CD4-positive, alpha-beta memory T cell (primary cell): ENCODE measurements at places on chromosomes 2 and 18. TPM values are rescaled to one million over a fixed set of nuclear protein-coding genes. Genes with fewer than 3 reads are reported as not detected.
A peak's percentile ranks its signal among the peaks of the same experiment; 100 is the strongest.

- H3K27ac ChIP-seq = no peak overlapping the region
- H3K36me3 ChIP-seq = no peaks in the 10 kb centered on the region
- no peak overlapping the region for H3K4me3 ChIP-seq
- DNase-seq = no peak
Measured at GRCh38 chr2:42224422-42225067, 55.4 kb downstream of the EML4 start.

- no peak overlapping the region for H3K4me3 ChIP-seq
- no peaks in the 10 kb centered on the region for H3K27me3 ChIP-seq
- DNase-seq = no peak
- H3K27ac ChIP-seq = no peak overlapping the region
- no peaks in the 10 kb centered on the region for H3K36me3 ChIP-seq
Measured at GRCh38 chr2:205808486-205809121, 126.3 kb downstream of the NRP2 start.

TANC1 gene
- total RNA-seq = 0.35 TPM

POTEI gene
- not detected for total RNA-seq

GRCh38 chr2:37885329-37885993, 39.6 kb upstream of the RMDN2 start:
- H3K36me3 ChIP-seq = no peaks in the 10 kb centered on the region
- H3K4me3 ChIP-seq = no peak overlapping the region
- H3K27me3 ChIP-seq = no peaks in the 10 kb centered on the region
- H3K27ac ChIP-seq = no peak overlapping the region
- no peak for DNase-seq

GRCh38 chr2:37802211-37802752, 122.8 kb upstream of the RMDN2 start:
- DNase-seq = no peak
- H3K36me3 ChIP-seq = no peaks in the 10 kb centered on the region
- no peaks in the 10 kb centered on the region for H3K27me3 ChIP-seq
- no peak overlapping the region for H3K27ac ChIP-seq

DNA sequence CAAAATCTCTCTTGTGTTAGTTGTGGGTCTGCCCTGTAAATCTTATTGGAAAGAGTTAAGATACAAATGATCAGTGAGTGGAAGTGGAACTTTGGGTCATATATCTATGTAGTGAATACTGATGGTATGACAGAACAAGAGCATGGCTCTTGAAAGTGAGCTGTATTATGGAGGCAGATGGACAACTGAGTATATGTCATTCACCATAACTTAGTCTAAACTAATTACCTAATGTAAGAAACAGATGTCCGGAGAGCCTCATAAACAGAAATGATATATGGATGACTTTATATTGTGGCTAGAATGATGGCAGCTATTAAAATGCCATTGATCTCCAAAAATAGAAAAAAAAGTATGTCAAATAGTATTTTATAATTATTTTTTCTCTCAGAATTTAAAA, 72.4 kb downstream of the FASTKD2 start:
- DNase-seq = no peak
- H3K4me3 ChIP-seq = no peak overlapping the region
- H3K4me1 ChIP-seq = no peaks in the 10 kb centered on the region
- no peak overlapping the region for H3K27ac ChIP-seq

- no peak for DNase-seq
- no peak overlapping the region for H3K27ac ChIP-seq
- no peak overlapping the region for H3K4me3 ChIP-seq
Measured at GRCh38 chr2:20682167-20682920, 15.4 kb downstream of the GDF7 start.

- H3K27me3 ChIP-seq = no peaks in the 10 kb centered on the region
- H3K4me1 ChIP-seq = no peaks in the 10 kb centered on the region
- H3K36me3 ChIP-seq = no peaks in the 10 kb centered on the region
- no peak overlapping the region for H3K4me3 ChIP-seq
- no peak for DNase-seq
Measured at GRCh38 chr2:54499661-54500060, 43.5 kb downstream of the SPTBN1 start.

DNA sequence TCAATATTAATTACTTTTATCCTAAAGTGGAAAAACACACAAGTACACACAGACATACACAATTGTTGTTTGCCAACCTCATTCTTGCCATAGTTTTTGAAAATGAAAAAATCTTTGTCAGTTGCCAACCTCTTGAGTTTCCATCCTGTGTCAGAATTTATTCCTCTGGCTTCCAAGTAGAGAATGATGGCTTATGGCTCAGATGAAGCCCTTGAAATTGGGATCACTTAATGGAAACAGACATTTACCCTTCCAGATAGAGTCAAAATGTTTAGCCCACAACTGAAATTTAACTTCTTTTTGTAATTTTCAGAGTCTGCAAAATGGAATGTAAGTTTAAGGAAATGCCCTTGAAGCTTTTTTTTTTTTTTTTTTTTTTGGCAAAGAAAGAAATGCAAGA, 321.6 kb upstream of the TNP1 start:
- DNase-seq = no peak
- no peak overlapping the region for H3K27ac ChIP-seq
- no peaks in the 10 kb centered on the region for H3K36me3 ChIP-seq
- no peaks in the 10 kb centered on the region for H3K4me1 ChIP-seq
- no peaks in the 10 kb centered on the region for H3K27me3 ChIP-seq

ARHGEF4 gene
- 2.5 TPM for total RNA-seq

DNA sequence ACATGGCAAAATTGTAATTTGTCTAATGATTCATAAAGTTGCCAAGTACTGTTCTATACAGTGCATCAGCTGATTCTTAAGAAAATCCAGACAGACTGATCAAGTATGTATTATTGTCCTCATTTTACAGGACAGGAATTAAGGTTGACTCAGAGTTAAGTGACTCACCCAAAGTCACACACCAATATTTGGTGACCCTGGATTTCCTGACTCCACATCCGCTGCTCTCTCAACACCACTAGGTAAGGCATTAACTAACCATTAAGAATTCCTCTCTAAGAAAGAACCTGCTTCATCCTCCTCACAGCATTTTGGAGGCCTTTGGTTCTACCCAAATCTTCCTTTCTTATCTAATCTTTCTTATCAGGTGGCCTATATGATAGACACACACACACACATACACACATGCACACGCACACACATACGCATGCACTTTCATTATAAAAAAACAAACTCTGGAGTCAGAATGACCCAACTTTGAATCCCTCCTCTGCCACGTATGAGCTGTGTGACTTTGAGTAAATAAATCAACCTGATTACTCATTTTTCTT, 150.8 kb downstream of the ANKRD44 start:
- H3K36me3 ChIP-seq = no peaks in the 10 kb centered on the region
- peaks cover 69% of the 10 kb centered on the region for H3K4me1 ChIP-seq
- peak overlapping the region; percentile 18 for H3K27ac ChIP-seq

DNA sequence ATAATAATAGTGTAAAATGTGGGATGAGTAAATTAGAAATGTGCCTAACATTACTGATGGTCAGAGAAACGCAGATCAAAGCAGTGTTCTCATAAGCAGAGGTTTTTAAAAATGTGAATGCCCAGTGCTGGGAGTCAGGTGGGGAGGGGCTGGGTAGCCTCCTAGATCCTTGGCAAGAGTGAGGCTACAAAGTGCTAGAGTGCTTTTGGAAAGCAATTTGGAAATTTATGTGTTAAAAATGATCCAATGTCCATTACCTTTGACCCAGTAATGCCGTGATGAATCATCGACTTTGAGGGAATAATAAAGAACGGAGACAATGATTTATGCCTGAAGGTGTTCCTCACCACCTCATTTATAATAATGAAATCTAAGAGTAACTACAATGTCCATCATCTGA, 44.9 kb upstream of the TWIST2 start:
- no peaks in the 10 kb centered on the region for H3K27me3 ChIP-seq
- no peak overlapping the region for H3K4me3 ChIP-seq
- no peaks in the 10 kb centered on the region for H3K36me3 ChIP-seq
- H3K4me1 ChIP-seq = no peaks in the 10 kb centered on the region
- no peak overlapping the region for H3K27ac ChIP-seq
- no peak for DNase-seq

MC5R gene
- total RNA-seq = not detected

GRCh38 chr2:135870571-135870970, 5.7 kb downstream of the MCM6 start:
- peaks cover 25% of the 10 kb centered on the region for H3K4me1 ChIP-seq
- H3K36me3 ChIP-seq = peaks cover 38% of the 10 kb centered on the region
- no peak overlapping the region for H3K27ac ChIP-seq
- H3K4me3 ChIP-seq = no peak overlapping the region
- H3K27me3 ChIP-seq = no peaks in the 10 kb centered on the region
- DNase-seq = no peak

GRCh38 chr18:66344227-66344626, 259.7 kb downstream of the CDH19 start:
- H3K4me1 ChIP-seq = no peaks in the 10 kb centered on the region
- DNase-seq = no peak
- no peaks in the 10 kb centered on the region for H3K27me3 ChIP-seq

DNA sequence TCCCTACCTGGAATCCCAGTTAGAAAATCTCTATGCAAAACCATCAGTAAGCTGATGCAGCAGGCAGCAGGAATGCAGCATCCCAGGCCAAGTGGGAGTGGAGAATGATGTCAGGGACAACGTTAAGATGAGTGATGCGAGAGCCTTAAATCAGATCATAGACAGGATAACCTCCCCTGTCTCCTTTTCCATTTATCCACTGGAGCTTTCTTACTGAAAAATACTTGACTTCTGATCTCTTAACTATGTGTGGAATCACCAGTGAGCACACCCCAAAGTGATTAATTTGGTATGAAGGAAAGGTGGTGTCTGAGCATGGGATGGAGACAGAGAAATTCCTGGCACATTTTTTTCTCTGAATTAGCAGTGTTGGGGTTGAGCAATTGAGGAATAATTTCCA, 98.0 kb downstream of the RND3 start:
- H3K36me3 ChIP-seq = no peaks in the 10 kb centered on the region
- no peaks in the 10 kb centered on the region for H3K4me1 ChIP-seq
- no peak overlapping the region for H3K27ac ChIP-seq
- DNase-seq = no peak
- no peaks in the 10 kb centered on the region for H3K27me3 ChIP-seq

DNA sequence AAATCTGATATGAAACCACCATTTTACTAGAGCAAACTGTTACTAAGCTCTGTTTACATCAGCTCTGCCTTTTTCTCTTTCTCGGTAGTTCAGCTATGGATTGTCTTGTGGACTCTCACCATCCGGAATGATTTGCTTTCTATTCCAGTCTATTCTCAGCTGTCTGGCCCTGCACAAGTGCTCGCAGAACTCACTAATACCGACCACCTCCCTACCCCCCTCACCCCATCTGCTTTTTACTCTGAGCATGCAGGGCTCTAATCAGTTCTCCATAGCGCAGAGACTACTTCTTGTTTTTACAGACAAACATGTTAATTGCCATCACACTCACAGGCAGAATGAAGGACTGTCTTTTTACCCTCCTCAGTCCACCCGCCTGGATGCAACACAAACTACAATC, 180.7 kb upstream of the POU3F3 start:
- H3K27ac ChIP-seq = no peak overlapping the region
- DNase-seq = no peak
- no peaks in the 10 kb centered on the region for H3K27me3 ChIP-seq
- H3K4me3 ChIP-seq = no peak overlapping the region
- no peaks in the 10 kb centered on the region for H3K36me3 ChIP-seq

GRCh38 chr18:63409301-63409700, 13.0 kb downstream of the VPS4B start:
- no peaks in the 10 kb centered on the region for H3K27me3 ChIP-seq
- H3K4me3 ChIP-seq = no peak overlapping the region
- peak overlapping the region; percentile 18 for H3K27ac ChIP-seq
- peaks cover 29% of the 10 kb centered on the region for H3K36me3 ChIP-seq
- no peak for DNase-seq

- H3K27ac ChIP-seq = peak overlapping the region; percentile 76
- no peak for DNase-seq
- H3K27me3 ChIP-seq = no peaks in the 10 kb centered on the region
- peaks cover 80% of the 10 kb centered on the region for H3K4me1 ChIP-seq
- H3K4me3 ChIP-seq = peak overlapping the region; percentile 64
Measured at GRCh38 chr2:174631009-174631981, 33.7 kb upstream of the WIPF1 start.

DNA sequence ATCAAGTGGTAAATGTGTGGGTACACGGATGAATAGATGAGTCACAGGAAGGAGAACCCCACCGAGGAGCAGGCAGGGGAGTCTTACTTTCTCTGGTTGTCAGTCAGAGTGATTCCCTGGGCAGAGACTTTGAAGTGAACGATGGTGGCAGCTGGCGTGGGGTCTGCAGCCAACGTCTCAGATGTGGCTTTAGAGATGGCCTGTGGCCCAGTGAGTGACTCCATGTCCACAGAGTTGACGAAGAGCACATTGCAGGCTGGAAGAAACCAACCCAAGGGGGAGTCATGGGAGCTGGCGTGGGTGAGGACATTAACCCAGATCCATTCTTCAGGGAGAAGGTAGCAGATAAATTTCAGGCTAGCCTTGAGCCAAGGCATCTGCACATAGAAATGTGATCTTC, 193.1 kb downstream of the TNS1 start:
- no peaks in the 10 kb centered on the region for H3K27me3 ChIP-seq
- DNase-seq = no peak
- H3K36me3 ChIP-seq = no peaks in the 10 kb centered on the region
- no peak overlapping the region for H3K27ac ChIP-seq
- no peak overlapping the region for H3K4me3 ChIP-seq

NYAP2 gene
- 0.06 TPM for total RNA-seq

DNA sequence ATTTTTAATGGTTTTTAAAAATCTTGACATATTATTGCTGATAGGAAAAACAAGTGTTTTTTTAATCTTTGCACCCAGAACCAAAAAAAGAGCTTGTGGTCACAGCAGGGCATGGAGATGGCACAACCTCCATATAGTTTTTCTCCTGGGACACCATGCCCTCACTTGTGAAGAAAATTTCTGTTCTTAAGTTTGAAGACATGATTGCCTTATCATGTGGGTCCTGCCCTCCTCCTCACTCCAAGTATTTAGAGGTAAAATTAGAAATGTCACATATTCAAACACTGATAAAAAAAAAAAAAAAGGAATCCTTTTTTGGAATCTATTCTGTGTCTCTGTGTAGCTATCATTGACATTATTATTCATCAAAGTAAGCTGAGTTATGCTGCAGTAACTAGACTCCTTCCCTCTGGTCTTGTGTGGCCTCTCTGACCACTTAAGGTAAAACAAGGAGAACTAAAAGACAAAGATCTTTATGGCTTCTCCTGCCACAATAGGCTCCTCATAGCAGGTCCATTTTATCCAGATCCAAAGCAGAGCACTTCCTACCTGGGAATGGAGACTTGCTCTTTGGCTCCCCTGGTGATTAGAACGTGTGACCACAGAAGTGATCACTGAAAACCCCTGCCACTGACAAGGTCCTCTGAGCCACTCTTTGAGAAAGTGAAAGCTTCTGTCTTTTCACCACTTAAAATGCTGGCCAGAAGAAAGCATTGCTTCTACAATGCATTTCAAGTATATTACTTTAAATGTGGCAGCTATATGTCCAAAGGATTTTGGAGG, 19.8 kb downstream of the ADD2 start:
- no peaks in the 10 kb centered on the region for H3K27me3 ChIP-seq
- H3K4me3 ChIP-seq = no peak overlapping the region
- H3K27ac ChIP-seq = no peak overlapping the region
- no peaks in the 10 kb centered on the region for H3K36me3 ChIP-seq
- no peak for DNase-seq

TGFA gene
- 2.9 TPM for total RNA-seq

COPS7B gene
- total RNA-seq = 51.8 TPM

GRCh38 chr2:193539188-193539587, 1344.5 kb upstream of the TMEFF2 start:
- H3K27me3 ChIP-seq = no peaks in the 10 kb centered on the region
- DNase-seq = no peak
- H3K4me3 ChIP-seq = no peak overlapping the region
- H3K36me3 ChIP-seq = no peaks in the 10 kb centered on the region
- no peaks in the 10 kb centered on the region for H3K4me1 ChIP-seq
- no peak overlapping the region for H3K27ac ChIP-seq
